RCC 7860 (cell line): ENCODE measurements at places on chromosomes 5 and 9.
A peak's percentile ranks its signal among the peaks of the same experiment; 100 is the strongest.

DNA sequence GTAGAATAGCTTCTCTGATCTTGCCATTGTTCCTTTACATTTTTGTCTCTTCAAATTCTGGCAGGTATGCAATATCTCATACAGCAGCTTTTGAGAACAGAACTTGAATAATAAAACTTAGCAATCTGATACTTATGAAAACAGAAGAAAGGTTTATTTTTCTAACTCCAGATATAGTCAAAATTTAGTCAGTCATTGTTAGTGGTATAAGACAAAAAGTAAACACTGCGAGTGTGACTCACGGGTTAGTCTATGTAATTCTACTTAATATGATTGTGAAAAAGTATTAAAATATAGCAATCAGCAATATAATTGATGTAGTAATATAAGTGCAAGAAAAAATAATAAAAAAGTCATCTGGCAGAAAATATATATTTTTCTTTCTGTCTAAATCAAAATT lies 910.4 kb downstream of the DNAH5 start:
- no peak for DNase-seq

- DNase-seq = no peak
Measured at GRCh38 chr5:173352366-173353349, 24.4 kb upstream of the STC2 start.

DNA sequence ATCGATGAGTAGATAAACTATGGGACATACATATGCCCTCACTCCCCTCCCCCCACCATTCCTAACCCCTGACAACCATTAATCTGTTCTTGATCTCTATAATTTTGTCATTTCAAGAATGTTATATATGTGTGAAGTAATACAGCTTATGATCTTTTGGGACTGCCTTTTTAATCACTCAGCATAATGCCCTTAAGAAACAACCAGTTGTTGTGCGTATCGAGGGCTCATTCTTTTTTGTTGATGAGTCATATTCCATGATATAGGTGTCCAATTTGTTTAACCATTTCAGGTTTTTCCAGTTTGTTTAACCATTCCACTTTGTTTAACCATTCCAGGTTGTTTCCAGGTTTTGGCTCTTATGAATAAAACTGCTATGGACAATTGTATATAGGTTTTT lies 75.6 kb downstream of the ARHGEF28 start:
- DNase-seq = no peak

- DNase-seq = peak; percentile 16
Measured at GRCh38 chr9:35258660-35259474, 97.1 kb downstream of the UNC13B start.

DNA sequence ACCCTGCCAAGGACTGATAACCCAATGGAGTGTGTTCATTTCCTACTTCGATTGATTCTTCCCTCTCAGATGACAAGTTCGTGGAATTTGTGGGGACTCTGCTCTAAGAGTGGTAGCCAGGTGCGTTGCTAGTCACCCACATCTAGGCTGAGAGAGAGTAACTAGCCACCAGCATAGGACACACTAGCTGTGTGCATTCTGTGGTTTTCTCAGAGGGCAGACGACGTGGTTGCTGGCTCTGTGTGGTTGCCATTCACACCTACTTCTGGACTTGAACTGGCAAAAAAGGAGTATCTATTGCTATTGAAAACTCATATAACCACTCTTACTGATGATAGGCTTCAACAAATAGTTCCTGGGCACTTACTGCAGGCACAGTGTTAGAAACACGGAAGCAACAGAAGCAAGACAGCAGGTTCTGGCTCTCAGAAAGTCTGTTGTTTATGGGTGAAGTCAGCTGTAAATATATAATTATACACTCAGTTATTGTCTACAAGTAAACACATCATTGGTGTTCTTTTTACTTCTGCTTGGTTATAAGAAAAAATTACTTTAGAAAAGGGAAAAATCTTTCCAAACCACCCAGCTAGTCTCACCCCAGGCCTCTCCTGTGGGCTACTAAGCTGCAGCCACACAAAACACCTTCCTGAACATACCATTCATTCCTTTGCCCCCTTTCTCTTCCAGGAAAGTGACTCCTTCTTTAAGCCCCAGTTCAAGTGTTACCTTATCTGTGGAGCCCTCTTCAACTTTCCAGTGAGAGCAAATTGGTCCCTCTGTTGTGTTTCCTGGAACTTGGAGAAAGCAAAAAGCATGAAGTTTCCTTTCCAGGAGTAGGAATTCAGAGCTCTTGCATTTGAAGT lies 151.1 kb upstream of the HAPLN1 start:
- DNase-seq = no peak

- DNase-seq = no peak
Measured at GRCh38 chr5:37837414-37838032, 2.3 kb downstream of the GDNF start.

DNA sequence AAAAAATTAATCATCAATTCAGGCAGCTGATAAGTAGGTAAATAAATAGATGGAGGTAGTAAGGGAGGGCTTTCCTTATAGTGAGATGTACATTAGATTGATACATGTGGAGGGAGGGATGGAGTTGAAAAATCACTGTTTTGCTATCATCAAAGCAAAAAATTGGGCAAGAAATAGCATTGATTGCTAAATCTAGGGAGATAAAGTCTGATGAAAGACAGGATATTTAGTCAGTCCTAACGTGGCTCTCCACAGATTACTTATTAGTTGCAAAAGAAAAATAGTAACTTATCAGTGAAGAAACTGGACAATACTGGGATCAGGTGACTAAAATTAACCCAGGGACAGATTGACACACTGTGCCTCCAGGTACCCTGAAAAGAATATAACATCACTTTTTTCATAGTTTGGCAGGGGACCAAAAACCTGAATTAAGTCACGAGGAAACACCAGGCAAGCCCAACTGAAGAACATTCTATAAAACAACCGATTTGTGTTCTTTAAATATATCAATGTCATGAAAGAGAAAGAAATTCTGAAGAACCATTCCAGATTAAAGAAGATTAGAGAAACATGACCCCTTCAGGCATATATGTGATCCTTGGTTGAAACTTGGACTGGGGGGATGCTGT lies 27.1 kb upstream of the GOLPH3 start:
- DNase-seq = no peak

- no peak for DNase-seq
Measured at GRCh38 chr5:118776755-118777154, 211.6 kb downstream of the DTWD2 start.

DNA sequence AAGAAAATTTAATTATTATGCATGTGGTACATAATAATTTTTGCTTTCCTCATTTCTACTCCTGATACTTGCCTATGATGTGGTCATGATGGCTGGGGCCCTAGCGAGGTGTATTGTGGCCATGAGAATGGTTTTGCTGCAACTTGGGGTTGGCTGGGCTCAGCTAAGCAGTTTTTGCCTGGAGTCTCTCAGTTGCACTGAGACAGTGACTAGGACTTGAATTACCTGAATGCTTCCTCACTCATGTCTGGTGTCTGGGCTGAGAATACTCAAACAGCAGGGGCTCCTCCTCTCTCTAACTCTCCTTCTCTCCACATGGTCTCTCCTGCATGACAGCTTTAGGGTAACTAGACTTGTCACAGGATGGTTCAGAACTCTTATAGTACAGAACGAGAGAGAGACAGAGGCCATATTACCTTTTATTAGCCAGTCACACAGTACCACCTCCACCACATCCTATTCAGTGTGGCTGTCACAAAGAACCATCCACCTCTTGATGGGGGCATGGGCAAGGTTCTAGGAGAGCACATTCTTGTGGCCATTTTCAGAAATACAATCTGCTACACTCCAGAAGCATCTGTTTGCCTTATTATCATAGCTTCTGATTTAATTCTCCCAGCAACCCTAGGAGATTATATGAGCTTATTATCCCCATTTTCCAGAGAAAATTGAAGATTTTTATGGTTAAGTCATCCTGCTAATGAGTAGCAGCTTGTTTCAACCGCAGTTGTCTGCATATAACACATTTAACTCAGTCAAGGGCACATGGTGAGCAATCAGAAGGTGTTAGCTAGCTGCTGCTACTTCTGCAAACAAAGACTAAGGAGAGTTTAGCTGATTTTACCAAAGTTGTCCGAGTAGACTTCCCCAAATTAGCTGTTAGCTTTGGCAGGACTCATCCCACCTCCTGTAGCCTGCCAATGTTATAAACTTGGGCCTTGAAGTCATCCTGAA lies 245.1 kb downstream of the DOCK8 start:
- no peak for DNase-seq

DNA sequence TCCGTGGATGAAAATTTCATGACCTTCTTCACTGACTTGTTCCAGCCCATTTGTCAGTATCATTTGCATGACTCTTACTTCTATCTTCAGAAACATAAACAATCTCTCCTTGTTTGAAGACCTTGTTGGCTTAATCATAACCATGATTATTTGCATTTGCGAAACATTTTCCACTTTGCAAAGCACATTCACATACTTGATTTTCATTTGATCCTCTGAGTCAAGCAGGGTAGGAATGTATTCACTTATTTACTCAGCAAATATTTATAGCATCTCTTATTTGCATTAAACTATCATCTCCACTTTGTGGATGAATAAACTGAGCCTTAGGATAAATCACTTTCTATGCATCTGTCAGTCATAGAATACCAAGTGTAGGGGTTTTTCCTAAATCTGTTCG lies 343.0 kb upstream of the SGCD start:
- no peak for DNase-seq

DNA sequence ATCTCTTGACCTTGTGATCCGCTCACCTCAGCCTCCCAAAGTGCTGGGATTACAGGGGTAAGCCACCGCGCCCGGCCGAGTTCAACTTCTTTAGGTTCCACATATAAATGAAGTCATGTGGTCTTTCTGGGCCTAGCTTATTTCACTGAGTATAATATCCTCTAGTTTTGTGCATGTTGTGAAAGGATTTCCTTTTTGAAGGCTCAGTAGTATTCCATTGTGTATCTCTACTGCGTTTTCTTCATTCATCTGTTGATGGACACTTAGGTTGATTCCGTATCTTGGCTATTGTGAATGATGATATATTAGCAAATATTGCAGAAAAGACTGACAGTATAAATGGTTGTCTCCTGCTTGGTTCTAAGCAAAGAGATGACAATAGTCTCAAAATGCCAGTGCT lies 20.1 kb downstream of the ODF2 start:
- DNase-seq = no peak

DNA sequence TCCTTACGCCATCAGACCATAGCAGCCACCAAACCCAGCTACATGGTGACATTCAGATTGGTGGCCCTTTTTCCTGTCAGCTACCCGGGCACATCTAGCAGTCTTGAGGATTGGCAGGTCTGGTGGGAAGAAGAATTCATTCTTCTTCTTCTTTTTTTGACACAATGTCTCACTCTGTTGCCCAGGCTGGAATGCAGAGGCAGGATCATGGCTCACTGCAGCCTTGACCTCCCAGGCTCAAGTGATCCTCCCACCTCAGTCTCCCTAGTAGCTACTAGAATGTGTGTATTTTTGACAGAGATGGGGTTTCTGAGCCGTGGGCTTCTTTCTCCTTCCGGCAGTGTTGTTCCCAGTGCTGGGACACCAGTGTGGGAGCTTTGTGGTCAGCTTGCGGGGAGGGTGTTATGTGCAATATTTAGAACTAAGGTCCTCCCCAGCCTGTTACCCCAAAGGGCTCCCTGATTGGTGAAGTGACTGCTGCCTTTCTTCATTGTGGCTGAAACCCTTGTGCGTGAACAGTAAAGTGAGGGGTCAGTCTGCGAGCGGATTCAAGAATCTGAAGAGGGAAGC lies 3.4 kb downstream of the NTMT1 start:
- no peak for DNase-seq

DNA sequence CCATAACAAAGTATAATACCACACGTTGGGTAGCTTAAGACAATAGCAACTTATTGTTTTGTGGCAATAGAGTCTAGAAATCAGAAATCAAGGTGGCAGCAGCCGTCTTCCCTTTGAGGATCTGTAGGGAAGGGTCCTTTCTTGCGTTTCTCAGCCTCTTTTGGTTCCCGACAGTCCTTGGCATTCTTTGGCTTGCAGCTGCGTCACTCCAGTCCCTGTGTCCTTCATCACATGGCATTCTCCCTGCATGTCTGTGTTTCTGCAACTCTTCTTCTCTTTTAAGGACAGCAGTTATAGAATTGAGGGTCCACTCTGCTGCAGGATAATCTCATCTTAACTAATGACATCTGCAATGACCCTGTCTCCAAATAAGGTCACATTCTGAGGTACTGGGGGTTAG lies 140.1 kb downstream of the FBXL7 start:
- DNase-seq = no peak

- no peak for DNase-seq
Measured at GRCh38 chr9:116312221-116312620, 158.6 kb downstream of the PAPPA start.

DNA sequence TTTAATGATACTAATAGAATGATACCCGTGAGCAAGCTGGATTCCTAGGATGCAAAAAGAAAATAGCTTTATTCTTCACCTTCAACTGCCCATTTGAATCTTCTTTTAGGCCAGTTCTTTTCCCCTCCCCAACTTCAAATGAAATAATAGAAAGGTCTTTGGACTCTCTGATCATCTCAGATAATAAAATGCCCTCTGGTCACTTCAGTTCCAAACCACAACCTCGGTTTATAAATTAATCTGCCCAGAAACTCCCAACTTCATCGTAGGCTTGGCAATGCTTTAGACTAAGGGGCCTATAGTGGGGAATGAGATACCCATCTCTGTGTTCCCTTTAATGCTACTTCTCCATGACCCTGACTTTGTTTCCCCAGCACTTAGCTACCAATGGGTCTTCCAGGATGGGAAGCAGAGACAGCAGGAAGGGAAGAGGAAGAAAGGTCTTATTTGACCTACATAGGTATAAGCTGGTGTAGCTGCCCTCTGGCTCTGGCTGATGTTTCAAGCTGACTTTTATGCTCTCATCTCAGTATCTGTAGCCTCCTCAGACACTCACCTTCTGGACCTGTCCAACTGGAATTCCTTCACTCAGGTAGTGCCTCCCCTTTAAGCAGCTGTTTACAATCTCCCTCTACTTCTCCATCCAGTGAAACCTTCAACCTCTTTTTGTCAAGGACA lies 47.2 kb upstream of the RAD23B start:
- DNase-seq = no peak

- DNase-seq = no peak
Measured at GRCh38 chr9:3804103-3804502, 278.3 kb upstream of the RFX3 start.
